ENCODE measurements at places on chromosomes 6 and 20. TPM values are rescaled to one million over a fixed set of nuclear protein-coding genes. Genes with fewer than 3 reads are reported as not detected.

- no peak for DNase-seq
Measured at GRCh38 chr20:4513720-4514119, 208.0 kb upstream of the PRND start.

- no peak for DNase-seq
Measured at GRCh38 chr6:72955666-72956065, 269.6 kb downstream of the KHDC1L start.

The POM121L2 gene
- polyA plus RNA-seq: not detected

- no peak for DNase-seq
Measured at GRCh38 chr20:47038566-47039560, 144.2 kb downstream of the EYA2 start.

DNA sequence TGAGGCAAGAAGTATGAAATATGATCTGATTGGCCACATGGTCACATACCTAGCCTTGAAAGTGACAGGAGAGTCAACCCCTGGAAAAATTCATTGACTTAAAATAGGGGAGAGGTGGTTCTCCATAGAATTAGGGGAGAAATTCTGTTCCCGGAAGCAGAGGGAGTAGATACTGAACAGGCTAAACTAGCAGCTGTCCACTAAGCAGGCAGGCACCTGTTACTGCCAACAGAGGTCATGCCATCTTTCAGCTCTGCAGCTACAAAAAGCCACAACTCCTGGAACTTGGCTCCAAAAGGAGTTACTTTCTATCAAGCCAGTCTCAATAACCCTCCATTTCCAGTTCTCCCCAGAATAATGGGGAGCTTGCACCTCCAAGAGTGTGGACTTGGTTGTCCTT, 352.5 kb downstream of the MAFB start:
- DNase-seq: no peak

GRCh38 chr6:122736163-122736562, 43.4 kb upstream of the FABP7 start:
- DNase-seq: no peak

DNA sequence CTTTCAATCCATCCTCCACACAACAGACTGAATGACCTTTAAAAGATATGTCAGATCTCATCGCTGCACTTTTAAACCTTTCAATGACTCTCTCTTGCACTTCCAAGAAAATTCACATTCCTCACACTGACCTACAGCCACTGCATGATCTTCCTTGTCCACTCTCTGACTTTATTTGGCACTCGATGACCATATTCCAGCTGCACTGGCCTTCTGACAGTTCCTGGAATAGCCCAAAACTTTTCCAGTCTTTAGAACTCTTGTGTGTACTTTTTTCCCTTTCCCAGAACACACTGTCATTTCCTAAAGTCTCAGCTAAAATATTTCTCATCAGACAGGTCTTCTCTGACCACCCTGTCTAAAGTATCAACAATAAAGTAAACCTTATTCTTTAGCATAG, 174.6 kb downstream of the ADGRG6 start:
- DNase-seq: no peak

- no peak for DNase-seq
Measured at GRCh38 chr20:63977739-63978276, 1.6 kb downstream of the SAMD10 start.

DNA sequence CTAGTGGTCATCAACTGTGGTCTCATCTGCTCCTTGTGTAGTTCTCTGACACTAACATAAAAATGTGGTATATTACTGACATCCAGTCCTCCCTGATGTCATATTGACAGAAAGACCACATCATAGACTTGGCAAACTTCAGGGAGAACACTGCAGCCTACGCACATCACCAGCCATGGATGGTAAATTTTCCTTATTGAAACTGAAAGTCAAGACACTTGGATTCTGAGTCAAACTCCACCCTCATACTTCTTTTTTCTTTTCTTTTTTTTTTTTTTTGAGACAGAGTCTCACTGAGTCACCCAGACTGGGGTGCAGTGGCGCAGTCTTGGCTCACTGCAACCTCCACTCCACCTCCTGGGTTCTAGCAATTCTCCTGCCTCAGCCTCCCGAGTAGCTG, 25.4 kb downstream of the NDRG3 start:
- no peak for DNase-seq

The EBF4 gene
- 31.2 TPM for polyA plus RNA-seq

The CST5 gene
- polyA plus RNA-seq: 0.27 TPM

DNA sequence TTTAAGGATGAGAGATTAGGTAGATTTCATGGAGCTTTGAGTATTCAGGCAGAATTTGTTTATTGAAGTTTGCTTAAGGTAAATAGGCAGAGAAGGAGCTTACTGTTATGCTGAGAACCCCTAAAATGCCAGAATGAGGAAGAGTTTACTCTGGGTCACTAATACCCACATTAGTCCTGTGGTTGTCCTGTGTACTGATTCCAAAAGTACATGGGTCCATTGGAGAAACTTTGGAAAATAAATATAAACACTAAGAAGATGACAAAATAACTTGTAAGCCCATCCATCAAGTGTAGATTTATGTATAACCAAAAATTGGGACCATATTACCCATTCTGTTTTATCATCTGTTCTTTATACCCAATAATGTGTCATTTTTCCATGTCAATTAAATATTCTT, 31.6 kb downstream of the ENPP1 start:
- DNase-seq: no peak

The PREX1 gene
- polyA plus RNA-seq: 14.5 TPM

The C6orf15 gene
- not detected for polyA plus RNA-seq

The TFAP2D gene
- not detected for polyA plus RNA-seq

DNA sequence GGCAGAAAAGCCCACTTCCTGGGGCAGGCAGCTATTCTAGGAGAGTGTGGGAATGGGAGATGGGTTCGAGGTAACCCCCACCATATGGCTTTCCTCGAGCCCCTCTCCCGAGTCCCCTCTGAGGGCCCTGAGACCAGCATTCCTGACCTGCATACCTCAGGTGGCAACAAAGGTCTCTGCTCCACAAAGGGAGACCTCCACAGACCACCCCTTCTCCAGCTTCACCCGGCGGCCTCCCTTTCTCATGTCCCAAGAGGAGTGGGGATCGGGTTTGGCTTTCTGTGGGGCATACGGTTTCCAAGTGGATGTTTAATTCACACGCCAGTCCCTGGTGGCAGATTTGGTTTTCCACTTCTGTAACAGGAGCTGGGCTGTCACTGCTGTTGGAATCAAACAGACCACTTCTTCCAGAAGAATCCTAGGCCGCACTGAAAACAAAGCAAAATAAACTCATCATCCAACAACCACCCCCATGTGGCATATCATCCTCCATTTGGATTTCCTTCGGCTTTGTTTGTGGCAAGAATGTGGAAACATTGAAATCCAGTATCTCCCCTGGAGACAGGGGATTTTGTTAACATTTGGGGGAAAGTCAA, 83.2 kb downstream of the DLL1 start:
- no peak for DNase-seq

The BPIFA3 gene
- polyA plus RNA-seq: not detected

The SYNCRIP gene
- 173 TPM for polyA plus RNA-seq

GRCh38 chr6:167669870-167670802, 156.6 kb upstream of the AFDN start:
- DNase-seq: no peak

The RIN2 gene
- polyA plus RNA-seq: 37.2 TPM

The CCDC167 gene
- polyA plus RNA-seq: 24.8 TPM

The GNAS-AS1 gene
- polyA plus RNA-seq: 1.8 TPM

DNA sequence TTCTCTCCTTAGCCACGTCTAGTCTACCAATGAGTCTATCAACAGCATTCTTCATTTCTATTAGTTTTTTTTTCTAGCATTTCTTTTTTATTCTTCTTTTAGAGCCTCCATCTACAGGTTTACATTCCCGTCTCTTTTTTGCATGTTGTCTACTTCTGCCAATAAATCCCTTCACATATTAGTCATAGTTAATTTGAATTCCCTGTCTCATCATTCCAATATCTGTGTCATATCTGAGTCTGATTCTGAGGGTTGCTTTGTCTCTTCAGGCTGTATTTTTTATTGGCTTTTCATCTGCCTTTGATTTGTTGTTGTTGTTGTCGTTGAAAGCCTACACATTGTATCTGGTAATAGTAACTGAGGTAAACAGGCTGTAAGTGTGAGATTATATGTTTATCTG, 104.6 kb downstream of the HMGCLL1 start:
- no peak for DNase-seq

The SLC26A8 gene
- 0.81 TPM for polyA plus RNA-seq

DNA sequence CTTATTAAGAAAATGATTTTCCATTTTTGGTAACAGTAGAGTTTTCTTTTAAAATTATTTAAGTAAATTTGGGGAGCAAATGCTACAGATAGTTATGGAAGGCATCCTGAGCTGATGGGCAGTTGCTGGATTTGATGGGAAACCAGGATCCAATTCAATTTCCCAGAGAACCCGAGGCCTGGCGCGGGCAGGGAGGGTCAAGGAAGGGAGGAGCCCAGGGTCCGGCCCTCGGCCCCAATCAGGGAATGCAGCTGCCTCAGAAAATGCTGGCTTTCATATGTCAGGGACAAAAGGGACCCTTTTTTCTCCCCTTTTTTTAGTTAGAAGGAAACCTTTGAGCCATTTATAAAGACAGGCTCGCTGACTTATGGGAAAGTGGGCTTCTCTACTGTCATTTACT, 42.1 kb downstream of the CTCFL start:
- no peak for DNase-seq

The BPI gene
- polyA plus RNA-seq: 0.13 TPM

DNA sequence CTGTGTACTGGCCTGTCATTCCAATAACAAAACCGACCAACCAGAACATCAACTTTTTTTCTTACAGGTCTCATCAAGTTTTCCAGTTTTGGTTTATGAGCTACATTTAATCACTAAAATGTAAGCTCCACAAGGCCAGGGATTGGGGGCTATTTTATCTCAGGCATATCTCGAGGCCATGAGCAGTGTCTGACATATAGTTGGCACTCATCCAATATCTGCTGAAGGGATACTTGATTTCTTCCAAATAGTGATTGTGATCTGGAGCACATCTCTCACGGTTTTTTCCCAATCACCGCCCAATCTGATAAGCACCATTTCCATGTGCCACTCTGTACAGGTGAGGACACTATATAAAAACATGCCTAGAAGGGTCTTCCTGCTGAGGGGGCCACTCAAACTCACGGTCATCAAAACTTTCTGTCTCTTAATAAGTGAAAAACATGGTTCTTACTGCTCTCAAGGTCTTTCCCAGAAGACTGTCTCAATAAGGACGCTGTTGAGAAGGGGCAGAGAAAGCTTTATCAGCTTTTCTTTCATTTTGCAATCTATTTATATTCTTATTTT, 65.5 kb downstream of the MAN1A1 start:
- DNase-seq: no peak

GRCh38 chr6:118668761-118669385, 17.5 kb upstream of the CEP85L start:
- no peak for DNase-seq

GRCh38 chr6:25377664-25378063, 98.5 kb downstream of the CARMIL1 start:
- DNase-seq: no peak

GRCh38 chr6:145727817-145728388, 7.4 kb downstream of the EPM2A start:
- DNase-seq: no peak
